ENCODE measurements at places on chromosomes 6 and 20.

- DNase-seq: no peak
Observed at GRCh38 chr6:63685446-63686379, 50.1 kb downstream of the PHF3 start.

DNA sequence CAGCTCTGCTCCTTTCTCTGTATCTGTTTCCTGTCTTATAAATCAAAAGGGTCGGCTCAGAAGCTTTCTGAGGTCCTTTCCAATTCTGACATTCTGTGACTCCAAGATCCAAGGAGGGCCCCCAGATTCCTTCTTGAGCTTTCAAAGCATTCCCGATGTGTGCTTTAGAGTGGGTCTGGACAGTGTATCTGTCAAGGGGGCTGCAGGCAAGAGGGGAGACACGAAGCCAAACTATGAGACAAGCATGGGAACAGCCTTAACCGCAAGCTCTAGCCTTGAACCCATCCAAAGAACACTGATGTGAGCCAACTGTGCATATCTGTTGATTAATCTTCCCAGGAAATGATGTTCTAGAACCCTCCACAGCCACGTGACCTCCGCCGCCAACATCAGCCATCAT, 73.8 kb downstream of the TSHZ2 start:
- no peak for DNase-seq

DNA sequence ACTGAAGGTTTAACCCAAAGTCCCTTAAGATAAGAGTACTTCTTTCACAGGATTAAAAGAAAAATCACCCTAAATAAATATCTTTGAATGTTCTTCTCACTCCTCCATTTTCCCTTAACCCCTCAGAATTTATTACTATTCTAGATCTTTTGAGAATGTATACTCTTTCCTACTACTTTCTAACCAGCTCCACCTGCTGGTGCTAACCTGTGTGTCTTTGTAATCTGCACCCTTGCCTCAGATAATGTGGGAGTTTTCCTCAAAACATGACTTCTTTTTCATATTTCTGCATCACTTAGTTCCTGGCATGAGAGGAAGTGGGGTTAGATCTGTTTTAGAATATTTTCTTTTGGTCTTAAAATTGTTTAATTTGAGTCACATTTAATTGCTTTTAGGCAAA, 394.2 kb downstream of the BMP2 start:
- DNase-seq: peak; percentile 31

DNA sequence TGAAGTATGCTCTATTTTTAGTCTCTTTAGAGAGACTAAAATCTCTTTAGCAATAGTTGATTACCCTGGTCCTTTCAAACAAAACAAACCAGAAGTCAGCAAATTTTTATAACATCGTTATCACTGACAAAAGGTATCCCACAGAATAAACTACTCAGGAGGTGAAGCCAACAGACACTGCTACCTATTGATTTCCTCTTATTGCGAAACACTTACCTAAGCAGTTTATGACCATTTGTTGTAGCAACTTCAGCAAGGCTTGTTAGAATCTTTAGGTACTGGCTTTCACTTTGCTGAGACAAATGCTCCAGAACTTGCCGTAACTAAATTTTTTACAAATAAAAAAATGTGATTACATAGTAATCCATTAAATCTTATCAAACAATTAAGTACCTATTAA, 64.4 kb downstream of the HACE1 start:
- no peak for DNase-seq

DNA sequence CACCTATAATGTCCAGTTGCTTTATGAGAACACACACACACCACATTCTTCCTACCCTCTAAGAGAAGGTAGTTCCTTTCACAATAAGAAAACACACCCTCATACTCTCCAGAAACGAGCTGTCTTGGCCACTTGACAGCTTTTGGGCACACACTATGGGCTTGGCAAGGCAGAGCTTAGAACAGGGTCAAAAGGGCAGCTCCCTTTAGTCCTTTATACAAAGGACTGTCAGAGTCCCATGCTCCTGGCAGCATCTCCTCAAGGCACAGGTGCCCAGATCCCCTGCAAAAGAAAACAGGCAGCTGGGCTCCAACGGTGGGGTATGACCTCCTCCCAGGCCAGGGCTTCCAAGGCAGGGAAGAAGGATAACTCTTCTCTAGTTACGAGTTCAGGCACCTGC, 4.9 kb upstream of the LYRM2 start:
- no peak for DNase-seq

DNA sequence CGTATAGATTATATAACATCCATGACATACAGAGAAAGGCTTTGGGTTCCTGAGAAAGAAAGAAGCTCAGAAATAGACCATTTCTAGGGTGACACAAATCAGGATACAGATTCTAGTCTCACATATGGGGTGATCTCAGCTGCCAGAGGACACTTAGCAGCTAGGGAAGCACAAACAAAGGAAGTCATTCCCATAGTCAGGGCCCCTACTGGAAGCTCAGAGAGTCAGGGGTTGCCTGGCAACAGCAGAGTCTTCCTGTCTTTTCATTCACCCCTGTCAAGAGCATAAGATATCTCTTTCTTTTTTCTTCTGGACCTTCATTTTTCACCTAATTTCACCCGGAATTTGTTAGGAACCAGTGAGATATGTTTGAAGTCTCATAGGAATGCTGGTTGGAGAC, 81.9 kb upstream of the IYD start:
- DNase-seq: no peak

GRCh38 chr6:111291336-111292259, 191.4 kb downstream of the REV3L start:
- DNase-seq: no peak

DNA sequence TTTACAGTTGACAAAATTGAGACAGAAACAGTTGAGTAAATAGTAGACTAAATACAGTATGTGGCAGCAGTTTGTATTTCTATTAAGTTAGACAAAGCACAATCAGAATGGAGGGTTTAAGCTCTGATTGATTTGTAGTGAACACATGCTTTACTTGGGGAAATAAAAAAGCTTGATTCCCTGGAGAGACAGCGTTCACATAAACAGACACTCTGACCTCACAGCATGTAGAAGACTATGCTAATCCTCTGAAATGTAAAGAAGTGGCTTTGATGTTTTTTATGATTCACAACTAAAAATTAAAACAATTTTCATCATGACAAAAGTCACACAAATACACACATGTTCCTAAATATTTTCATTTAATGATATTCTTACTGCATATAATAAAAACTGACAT, 126.9 kb upstream of the FAM83B start:
- DNase-seq: no peak

DNA sequence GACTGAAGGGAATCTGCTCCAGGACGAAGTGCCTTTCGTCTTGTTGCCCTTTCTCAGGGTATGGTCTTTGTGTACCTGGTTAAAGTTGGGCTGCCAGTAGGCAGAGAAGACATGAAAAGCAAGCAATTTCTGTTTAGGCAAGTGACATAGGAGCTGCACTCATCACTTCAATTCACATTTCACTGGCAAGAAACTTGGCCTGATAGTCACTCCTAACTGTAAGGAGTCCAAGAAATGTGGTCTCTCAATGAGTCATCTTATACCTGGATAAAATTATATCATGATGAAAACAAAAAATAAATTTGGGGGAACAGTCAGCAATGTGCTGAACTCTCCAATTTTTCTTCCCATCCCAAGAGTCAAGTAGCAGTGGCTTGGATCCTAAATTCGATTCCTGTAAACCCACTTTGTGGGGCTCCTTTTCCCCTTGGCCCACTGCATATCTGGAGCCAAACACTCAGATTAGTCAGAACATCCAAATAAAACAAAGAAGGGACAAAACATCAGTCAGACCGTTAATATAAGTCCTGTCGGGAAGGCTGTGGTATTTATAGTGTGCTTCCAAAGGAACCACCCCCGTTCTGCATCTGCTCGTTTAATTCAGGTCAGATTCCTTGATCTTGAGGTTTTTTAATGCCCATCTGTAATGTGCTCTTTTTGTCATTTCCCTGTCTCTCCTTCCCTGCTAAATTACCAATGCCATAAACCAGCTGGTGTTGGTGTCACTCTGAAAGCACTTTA, 5.0 kb upstream of the GABRR1 start:
- peak; percentile 73 for DNase-seq

- peak; percentile 9 for DNase-seq
Observed at GRCh38 chr6:5540370-5540769, 279.1 kb downstream of the FARS2 start.

GRCh38 chr6:17972074-17972952, 15.1 kb downstream of the KIF13A start:
- no peak for DNase-seq

- DNase-seq: peak; percentile 28
Observed at GRCh38 chr20:20410678-20411077, 42.8 kb downstream of the INSM1 start.

DNA sequence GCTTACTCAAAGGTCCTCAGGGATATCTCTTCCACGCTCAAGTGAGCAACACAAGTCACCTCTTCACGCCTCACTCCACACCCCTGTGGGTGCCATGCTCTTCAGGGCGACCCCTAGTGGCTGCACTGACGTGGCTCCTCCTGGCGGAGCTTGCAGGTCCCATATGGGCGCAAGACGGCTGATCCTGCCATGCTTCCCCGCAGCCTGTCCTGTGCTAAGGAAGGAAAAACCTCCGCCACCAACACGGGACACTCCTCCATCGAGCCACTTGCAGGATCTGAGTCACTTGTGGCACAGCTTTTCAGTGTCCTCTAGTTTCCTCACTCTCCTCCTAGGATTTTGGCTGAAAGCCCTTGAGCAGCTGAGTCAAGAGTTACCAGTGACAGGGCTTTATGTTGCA, 90.7 kb downstream of the KHDC1L start:
- peak; percentile 6 for DNase-seq

DNA sequence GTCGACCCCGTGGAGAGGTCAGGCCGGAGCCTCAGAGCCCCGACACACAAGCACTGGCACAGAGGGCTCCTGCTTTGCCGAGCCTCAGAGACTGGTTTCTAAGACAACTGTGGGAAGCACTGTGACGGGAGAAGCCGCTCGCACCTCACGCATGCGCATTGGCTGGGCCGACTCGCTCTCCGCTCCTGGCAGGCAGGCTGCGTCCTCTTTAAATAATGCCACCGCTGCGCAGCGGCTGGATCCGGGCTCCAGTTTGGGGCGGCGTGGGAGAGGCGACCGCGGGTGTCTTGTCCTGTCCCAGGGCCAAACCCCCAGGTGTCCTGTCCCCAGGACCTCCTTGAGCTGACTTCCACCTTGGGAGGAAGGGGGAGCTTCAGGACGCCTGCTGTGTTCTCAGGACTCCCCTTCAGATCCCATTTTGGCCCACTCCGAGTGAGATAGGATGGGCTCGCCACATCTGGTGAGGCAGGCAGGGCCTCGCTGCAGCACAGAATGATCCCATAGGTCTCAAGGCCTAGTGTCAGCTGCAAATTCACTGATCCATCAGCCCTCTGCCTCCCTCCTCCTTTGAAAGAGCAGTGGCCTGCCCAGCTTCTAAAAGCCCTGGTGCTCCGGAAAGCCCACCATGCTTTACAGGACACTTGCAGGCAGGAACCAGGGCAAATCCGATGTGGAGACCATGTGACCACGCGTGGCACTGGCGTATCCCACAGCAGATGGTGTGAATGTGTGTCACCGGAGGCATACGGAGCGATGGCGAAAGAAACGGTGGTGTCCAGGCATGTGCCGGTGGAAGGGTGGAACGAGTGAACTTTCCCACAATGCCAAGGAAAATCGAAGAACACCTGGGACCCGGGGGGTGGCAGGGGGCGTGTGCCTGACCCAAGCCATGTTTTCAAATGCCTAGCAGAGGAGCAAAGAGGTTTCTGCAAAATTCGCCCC, 169.3 kb upstream of the ZNF337 start:
- peak; percentile 83 for DNase-seq

GRCh38 chr20:33662172-33662571, at the start of gene C20orf144:
TSS of gene C20orf144 (plus strand) at chr20:33662327. CDS start at chr20:33662346, 19 bp downstream.
- DNase-seq: no peak

DNA sequence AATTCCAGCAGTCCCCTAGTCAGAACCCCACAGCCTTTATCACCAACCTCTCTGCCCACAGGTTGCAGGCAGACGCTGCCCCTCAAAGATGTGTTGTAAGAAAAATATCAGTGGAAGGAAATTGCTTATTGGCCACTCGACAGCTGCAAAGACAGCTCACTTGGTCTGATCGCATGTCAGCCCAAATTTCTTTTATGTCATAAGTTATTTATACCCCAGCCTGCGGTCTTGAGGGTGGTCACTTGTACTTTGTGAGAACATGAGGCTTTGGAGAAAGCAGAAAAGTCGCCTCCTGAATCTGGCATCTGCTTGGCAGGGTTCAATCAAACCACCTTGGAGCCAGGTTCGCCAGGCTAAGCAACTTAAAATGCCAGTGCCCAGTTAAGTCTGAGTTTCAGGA, 236.5 kb upstream of the CDH4 start:
- DNase-seq: no peak
